ENCODE measurements at places on chromosomes 4 and X. TPM values are rescaled to one million over a fixed set of nuclear protein-coding genes. Genes with fewer than 3 reads are reported as not detected.

MAGEA2B gene
- polyA plus RNA-seq = not detected

GRCh38 chr4:38489924-38490639, 173.9 kb upstream of the KLF3 start:
- no peak overlapping the region for H3K4me3 ChIP-seq
- no peak for DNase-seq
- H3K4me1 ChIP-seq = peaks cover 21% of the 10 kb centered on the region
- no peaks in the 10 kb centered on the region for H3K36me3 ChIP-seq

- H3K27ac ChIP-seq = no peak overlapping the region
- H3K36me3 ChIP-seq = no peaks in the 10 kb centered on the region
- peaks cover 2% of the 10 kb centered on the region for H3K4me1 ChIP-seq
- H3K4me3 ChIP-seq = no peak overlapping the region
Measured at GRCh38 chrX:42755815-42756214, 22.1 kb downstream of the PPP1R2C start.

DNA sequence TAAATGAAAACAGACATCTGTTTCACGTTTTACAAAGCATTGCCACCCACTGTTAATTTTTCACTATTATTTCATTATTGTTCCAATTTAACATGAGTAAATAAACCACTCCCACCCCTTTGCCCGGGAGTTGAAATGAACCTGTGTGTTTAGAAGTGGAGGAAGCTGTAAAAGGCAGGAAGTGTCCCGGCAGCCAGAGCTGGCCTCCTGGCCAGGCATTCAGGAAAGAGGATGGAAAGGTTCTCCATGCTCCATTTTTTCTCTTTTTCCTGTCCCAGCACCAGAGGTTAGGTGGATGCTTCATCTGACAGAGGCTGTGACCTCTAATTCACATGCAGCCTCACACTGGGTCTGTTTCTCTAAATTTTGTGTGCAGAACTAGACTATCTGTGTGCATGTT, 55.5 kb upstream of the LNX1 start:
- no peak for DNase-seq
- H3K36me3 ChIP-seq = no peaks in the 10 kb centered on the region
- no peak overlapping the region for H3K4me3 ChIP-seq
- H3K4me1 ChIP-seq = no peaks in the 10 kb centered on the region
- no peaks in the 10 kb centered on the region for H3K27me3 ChIP-seq
- H3K27ac ChIP-seq = no peak overlapping the region

GRCh38 chr4:150308824-150309472, 230.7 kb downstream of the DCLK2 start:
- no peak for DNase-seq
- no peak overlapping the region for H3K27ac ChIP-seq
- no peaks in the 10 kb centered on the region for H3K4me1 ChIP-seq
- H3K4me3 ChIP-seq = no peak overlapping the region
- peaks cover 6% of the 10 kb centered on the region for H3K36me3 ChIP-seq
- no peaks in the 10 kb centered on the region for H3K27me3 ChIP-seq

AFM gene
- polyA plus RNA-seq = not detected

SPANXN4 gene
- polyA plus RNA-seq = not detected
